Uterus (tissue), 4 donors: ENCODE measurements at places on chromosomes 5 and 9.

GRCh38 chr5:6584727-6585126, 48.1 kb downstream of the NSUN2 start:
- DNase-seq: no peak
- no peaks in the 10 kb centered on the region for H3K36me3 ChIP-seq
- no peak overlapping the region for H3K4me3 ChIP-seq
- no peaks in the 10 kb centered on the region for H3K27me3 ChIP-seq
- no peaks in the 10 kb centered on the region for H3K4me1 ChIP-seq
- no peak overlapping the region for H3K27ac ChIP-seq

DNA sequence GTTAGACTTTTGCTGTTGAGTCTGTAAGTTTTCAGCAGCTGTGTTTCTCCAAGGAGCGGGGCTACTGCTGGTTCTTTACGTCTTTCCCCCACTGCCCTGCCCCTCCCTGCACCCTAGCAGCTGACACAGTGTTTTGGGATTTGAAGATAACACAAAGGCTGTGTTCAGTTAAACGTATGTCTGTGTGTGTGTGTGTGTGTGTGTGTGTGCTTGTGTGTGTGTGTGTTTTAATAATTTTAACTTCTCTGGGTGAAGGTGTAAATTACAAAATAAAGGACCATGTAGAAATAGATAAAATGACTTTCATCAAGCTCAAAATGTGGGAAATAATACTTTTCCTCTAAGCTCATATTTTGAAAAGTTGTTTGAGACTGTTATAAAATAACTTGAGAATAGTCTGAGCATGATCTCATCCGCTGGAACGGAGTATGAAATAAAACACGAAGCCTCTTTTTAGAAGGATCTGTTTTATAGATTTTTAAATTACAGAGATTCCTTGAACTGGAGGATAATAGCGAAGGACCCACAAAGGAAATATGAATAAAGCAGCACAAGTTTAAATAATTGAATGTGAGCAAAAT, 10.9 kb downstream of the ABL1 start:
- H3K27me3 ChIP-seq: no peaks in the 10 kb centered on the region
- H3K27ac ChIP-seq: peak overlapping the region; percentile 98

- no peaks in the 10 kb centered on the region for H3K36me3 ChIP-seq
- H3K4me1 ChIP-seq: no peaks in the 10 kb centered on the region
- no peaks in the 10 kb centered on the region for H3K27me3 ChIP-seq
- no peak overlapping the region for H3K27ac ChIP-seq
Observed at GRCh38 chr5:37506722-37507121, 127.6 kb downstream of the WDR70 start.

DNA sequence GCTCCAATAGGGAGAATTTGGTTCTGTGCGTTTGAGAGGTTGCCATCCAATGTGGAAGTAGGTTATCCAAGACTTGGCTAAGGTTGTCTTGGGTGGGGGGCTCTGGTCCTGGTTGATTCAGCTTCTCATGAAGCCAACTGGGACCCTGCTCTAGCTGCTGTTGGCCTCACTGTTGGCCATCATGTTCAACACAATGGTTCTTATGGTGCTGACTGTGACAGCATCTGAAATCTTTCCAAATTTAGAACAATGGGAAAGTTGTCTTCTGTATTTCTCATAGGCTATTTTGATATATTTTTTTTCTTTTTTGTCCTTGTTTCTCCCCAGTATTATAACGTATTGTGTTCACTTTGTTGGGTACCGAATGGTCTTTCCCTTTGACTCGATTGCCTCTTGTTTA, 71.9 kb downstream of the GDNF start:
- no peak overlapping the region for H3K27ac ChIP-seq
- no peaks in the 10 kb centered on the region for H3K36me3 ChIP-seq
- DNase-seq: no peak
- H3K27me3 ChIP-seq: no peaks in the 10 kb centered on the region
- H3K4me3 ChIP-seq: no peak overlapping the region
- H3K4me1 ChIP-seq: no peaks in the 10 kb centered on the region

DNA sequence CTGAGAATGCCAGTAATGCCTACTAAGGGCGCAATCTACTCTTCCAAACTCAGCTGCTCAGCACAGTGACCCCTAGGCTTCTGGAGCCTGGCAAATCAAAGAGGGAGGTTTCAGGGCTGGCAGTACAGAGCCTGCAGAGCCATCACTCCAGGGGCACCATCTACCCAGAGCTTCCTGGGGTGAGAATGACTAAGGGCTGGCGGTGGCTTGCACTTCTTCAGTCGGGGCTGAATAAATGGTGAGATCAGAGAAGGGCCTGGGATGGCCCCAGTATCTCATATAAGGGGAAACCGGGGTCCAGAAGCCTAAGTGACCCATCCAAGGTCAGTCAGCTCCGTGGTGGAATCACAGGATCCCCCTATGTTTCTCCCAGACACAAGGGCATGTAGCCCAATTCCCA, 5.3 kb downstream of the SH3PXD2B start:
- H3K4me3 ChIP-seq: no peak overlapping the region
- peak overlapping the region; percentile 95 for H3K27ac ChIP-seq
- H3K36me3 ChIP-seq: no peaks in the 10 kb centered on the region
- no peak for DNase-seq
- no peaks in the 10 kb centered on the region for H3K27me3 ChIP-seq
- H3K4me1 ChIP-seq: peaks cover 10% of the 10 kb centered on the region
